ENCODE measurements at places on chromosomes 4 and X.

DNA sequence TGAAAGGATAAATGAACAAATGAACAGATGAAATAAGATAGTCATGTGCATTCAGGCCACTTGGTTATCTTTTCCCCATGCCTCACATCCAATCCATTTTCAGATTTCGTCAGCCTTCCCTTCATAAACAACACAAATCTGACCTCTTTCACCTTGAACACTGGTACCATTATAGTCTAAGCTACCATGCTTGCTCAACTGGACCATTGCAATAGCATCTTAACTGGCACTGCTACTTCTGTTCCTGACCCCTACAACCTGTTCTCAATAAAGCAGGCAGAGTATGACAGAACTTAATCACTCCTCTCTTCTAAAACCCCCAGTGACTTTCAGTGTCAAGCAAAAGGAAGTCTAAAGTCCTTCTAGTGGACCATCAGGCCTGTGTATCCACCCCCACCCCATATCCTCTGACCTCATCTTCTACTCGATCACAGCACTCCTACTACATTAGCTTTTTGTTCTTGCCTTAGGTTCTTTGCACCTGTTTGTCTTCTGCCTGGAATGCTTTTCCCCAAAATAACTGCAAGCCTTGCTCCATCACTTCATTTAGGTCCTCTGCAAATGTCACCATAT is 40.7 kb downstream of the LARP7 start:
- DNase-seq = no peak

GRCh38 chrX:101957174-101957573 is 25.3 kb upstream of the ZMAT1 start:
- DNase-seq = no peak

DNA sequence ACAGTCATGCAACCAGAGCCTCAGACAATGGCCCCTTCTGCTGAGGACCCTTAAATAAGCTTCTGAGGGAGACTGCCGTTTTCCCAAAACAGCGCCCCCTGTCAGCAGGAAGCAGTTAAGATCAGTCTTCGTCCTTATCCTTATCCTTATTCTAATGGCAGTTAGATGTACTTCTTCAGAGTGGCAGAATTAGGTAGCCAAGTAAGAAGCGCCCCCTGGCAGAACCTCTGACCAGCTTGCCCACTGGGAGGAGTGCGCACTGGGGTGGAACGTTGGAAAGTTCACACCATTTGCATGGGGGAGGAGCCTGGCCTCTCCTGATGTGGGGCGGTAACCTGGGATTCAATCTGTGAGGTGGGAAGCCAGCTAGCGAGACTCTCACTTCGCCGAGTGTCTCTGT is 133.6 kb upstream of the QRFPR start:
- no peak for DNase-seq

DNA sequence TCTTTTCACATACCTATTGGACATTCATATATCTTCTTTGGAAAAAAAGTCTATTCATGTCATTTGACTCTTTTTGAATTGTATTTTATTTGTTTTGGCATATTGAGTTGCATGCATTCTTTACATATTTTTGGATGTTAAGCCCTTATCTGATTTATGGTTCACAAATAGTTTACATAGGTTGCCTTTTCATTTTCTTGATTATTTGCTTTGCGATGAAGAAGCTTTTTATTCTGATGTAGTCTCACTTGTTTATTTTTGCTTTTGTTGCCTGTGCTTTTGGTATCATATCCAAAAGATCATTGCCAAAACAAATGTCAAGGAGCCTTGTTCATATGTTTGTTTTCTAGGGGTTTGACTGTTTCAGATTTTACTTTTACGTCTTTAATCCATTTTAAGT is 43.9 kb downstream of the SPOCK3 start:
- DNase-seq = no peak

DNA sequence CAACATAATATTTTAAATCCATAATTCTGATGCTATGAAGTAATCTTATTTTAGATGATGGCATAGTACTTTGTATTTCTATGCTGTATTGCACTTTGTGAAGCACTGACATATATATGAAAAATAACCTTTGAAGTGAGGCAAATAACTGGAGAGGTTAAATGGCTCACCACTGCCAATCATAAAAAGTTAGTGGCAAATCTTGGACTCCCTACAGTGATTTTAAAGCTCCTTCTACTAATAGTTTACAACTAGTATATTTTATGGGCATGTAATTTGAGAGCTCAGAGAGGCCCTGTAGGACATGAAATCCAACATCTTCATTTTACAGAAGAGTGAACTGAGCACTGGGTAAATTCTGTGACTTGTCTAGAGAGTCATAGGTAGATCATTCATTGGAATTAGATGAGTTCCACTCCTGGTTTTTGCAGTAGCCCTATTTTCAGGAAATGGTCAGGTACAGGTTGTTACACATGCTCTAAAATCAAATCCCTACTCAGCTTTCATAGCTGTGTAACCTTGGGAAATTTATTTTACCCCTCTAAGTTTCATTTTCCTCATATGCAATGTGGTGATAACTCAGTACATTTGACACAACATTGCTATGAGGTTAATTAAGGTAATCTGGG is 804 bp upstream of the GC start:
- DNase-seq = no peak

DNA sequence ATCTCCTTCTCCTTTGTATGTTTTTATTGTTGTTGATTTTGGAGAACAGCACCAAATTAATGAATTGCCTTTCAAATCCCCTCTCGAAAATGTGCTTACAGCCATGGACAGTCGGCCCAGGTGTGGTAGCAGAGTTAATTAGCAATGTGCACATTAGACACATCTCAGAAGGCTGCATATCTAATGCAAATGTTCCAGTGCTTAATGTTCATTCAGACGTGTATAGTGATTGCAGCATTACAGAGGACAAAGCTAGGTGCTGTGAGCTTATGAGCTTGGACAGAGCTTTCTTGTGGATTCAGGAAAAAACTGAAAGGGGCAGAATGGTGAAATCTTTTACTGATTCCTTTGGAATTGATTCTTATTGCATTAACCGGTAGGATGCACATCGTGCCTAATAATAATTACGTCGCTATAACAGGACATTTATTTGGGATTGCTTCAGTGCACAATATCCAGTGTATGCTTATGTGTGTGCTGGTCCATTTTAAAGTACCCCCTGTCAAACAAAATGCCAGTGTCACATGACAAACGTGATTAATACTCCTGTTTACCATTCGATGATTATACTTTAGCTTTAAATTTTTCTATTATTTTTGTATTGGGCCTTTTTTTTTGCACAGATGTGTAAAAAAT is 552.9 kb upstream of the EPHA5 start:
- no peak for DNase-seq

DNA sequence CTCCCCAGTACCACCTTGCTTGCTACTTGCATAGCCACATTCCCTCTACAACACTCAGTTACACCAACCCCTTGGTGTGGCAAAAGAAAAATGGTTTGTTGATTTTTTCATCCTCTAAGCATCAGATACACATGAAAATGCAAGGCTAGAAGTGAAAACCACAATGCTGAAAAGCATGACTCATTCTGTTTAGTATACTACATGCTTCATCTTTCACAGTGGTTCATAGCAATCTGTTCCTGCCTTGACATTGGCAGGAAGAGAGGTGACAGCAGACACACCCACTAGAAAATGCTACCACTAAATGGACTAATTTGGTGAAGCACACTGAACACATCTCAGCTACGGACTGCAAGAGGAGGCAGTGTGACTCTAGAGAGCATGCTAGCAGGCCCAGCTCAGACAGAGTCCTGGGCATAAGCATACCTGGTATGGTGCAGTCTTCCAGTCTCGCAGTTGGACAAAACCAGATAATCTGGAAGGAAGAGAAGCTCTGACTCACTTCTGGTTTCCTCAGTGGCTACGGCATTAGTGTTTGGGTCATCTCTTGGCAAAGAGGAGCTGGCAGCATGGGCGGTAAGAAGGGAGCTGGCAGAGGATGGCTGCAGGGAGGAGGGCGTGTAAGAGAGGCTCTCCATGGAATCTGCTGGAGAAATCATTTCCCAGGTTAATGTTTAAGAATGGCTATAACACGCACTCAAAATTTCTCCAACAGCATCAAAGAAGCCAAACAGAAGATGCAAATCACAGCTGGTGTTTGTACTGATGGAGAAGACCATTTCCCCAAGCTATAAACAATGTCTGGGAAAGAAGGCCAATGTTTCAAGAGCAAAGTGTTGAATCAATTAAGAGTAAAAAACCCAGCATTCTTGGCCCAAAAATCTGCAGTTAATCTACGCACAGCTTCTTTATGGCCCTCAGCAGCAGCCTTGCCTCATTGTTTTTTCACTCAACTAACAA is 37.8 kb downstream of the GAB3 start:
- no peak for DNase-seq

DNA sequence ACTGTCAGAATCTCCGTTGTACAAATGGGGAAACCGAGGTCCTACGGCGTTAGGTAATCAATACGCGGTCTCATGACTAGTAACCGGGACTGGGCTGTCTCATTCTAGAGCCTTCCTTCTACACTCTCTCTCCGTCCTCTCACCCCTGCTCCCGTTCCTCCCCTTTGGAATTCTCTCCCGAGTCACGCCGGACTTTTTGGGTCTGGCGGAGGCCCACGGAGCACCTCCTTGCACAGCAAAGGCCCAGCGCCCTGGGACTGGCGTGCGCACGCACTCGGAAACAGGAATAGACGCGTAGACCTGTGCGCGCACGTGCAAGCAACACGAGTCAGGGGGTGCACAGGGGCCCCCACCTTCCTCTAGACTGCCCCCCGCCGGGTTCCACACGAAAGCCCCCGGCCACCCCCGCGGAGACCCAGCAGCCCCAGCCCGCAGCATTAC is 361 bp downstream of the QDPR start:
- no peak for DNase-seq

DNA sequence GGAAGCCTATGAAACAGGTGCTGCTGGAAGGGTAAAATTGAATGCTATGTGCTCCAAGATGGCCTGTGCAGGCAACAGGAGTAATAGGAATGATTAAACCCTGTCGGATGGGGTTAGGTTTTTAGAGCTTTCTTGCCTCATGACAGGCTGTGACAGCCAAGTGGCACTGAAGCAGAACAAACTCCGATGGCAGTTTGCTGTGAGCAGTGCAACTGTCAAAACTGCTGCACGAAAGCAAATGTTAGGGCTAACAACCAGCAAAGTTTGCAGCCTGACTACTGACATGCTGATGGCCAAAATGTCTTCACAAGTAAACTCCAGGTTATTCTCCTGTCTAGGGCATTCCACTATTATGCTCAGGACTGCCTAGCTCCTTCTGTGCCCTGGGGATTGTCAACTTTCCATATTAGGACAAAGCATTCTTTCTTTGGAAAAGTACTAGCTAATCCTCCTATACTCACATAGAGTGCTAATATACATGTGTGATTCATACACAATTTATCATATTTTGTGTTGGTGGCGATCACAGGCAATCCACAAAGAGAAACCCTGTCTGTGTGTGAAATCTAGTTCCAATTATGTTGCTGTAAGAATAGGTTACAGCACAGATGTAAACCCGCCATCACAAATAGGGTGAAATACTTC is 486.6 kb upstream of the TENM3 start:
- no peak for DNase-seq

- DNase-seq = no peak
Observed at GRCh38 chr4:7429069-7429416, 5.7 kb downstream of the PSAPL1 start.

DNA sequence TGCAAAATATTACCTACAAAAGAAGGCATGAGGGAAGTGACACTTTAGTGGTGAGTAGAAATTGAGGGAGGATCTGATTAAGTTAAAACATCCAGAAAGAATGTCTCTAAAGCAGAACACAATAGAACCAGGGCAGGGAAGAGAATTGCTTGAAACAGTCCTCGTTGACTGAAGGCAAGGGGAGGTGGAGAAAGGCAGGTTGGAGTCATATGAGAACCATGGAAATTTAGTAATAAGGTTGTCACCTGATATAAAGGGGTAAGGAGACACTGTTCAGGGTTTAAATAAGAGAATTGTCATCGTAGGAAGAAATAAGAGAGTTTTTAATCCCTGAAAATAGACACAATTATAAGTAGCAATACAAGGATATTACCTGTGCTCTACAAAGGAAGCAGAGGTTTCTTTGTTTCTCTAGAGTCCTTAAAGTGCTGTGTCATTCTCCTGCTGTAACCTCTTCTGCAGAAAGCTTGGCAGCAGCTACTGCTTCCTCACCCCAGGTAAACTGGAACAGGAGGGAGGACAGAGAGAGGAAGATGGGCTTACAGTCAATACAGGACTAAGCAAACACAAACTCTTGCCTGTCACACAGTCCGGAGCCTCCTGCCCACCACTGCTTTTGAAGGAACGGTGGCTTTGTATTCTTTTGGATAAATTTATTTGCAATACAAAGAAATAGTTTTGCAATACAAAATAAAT is 258.4 kb downstream of the PPARGC1A start:
- peak; percentile 15 for DNase-seq

- DNase-seq = no peak
Observed at GRCh38 chrX:104522386-104522785, 43.6 kb upstream of the IL1RAPL2 start.

DNA sequence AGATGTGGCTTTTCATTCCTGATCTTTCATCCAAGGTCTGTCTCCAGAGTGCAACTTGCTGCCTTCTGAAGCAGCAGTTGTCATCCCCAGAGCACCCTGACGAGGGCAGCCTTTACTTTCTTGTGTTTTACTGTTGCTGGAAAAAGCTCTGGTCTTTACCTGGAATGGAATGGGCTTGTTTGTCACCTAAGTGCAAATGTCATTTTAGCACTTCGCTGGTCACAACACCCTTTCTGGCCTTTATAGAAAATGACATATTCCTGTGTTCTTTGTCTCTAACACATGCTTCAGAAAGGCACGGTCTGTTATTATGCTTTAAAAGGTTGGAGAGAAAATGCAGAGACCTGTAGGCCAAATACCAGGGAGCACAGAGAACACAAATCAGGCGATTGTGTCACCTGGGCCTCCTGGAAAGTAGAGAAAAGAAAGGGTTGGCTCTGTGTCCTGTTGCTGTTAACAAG is 332.7 kb upstream of the IGFBP7 start:
- peak; percentile 65 for DNase-seq

- DNase-seq = no peak
Observed at GRCh38 chr4:66489783-66490452, 819.6 kb upstream of the EPHA5 start.

DNA sequence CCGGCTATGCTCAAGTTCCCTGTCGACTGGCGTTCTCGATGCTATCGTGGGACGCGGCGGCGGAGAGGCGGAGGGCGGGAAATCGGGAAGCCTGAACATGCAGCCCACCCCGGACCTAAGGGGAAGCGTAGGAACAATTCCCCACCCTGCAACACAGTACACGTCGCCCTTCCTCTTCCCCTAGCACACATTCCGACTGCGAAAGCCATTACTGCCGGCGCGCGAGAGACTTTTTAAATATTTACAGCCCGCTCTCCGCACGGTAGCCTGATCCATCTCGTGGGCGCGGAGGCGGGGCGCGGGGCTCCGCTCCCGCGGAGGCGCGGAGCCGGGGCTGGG is 48.1 kb upstream of the BCOR start:
- no peak for DNase-seq

DNA sequence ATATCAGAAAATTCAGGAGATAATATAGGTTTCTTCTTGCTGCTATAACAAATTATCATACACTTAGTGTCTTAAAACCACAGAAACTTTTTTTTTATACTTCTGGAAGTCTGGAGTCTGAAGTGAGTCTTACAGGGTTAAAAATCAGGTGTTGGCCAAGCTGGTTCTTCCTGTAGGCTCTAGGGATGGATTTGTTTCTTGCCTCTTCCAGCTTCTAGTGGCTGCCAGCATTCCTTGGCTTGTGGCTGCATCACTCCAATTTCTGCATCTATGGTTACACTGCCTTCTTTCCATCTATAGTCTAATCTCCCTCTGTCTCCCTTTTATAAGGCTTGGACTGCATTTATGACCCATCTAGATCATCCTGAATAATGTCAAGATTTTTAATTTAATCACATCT is 68.7 kb downstream of the ANTXR2 start:
- no peak for DNase-seq

Measured in COR-L47 (cell line).